ENCODE measurements at places on chromosomes 6 and 20. TPM values are rescaled to one million over a fixed set of nuclear protein-coding genes. Genes with fewer than 3 reads are reported as not detected.

DNA sequence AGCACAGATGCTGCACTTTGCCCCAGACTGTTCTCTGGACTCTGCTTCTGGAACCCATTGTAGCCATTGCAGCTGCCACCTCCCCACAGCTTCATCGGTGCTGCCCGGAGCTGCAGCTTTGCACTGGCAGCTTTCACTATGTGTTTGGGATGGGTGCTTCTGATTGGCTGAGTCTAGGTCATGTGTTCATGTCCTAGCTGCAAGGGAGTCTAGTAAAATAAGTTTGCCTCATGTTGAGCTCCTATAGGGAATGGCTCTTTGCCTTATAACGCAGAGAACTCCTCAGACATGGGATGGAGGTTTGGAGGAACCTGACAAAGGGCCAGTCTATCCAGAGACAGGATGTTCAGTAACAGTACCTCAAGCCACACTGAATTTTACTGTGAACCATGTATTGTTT is 268.0 kb downstream of the BMP7 start:
- H3K27me3 ChIP-seq = no peaks in the 10 kb centered on the region
- H3K4me3 ChIP-seq = no peak overlapping the region
- H3K4me1 ChIP-seq = no peaks in the 10 kb centered on the region

DNA sequence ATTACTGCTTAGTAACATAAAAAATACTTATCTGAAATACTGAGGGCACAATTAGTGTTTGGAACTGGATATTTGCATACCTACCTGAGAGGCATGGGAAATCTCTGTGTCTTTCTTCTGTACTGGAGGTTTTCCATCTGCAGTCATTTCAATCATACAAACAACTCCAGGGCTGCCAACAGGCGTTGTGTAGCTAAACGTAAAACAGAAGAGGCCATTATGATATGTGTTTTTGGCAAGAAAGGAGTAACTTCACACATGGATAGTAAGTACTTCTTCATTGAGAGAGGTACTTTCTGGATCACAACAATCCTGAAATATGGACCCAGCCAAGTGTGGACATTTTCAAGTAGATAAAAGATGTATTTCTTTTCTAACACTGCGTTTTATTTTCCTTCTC is 363.4 kb downstream of the PHF3 start:
- no peaks in the 10 kb centered on the region for H3K4me1 ChIP-seq
- DNase-seq = no peak
- H3K27ac ChIP-seq = no peak overlapping the region
- no peaks in the 10 kb centered on the region for H3K27me3 ChIP-seq
- no peaks in the 10 kb centered on the region for H3K36me3 ChIP-seq

GRCh38 chr20:61500791-61501321 is 248.8 kb downstream of the CDH4 start:
- H3K27me3 ChIP-seq = no peaks in the 10 kb centered on the region
- H3K4me3 ChIP-seq = no peak overlapping the region
- DNase-seq = peak; percentile 28
- no peaks in the 10 kb centered on the region for H3K4me1 ChIP-seq

DNA sequence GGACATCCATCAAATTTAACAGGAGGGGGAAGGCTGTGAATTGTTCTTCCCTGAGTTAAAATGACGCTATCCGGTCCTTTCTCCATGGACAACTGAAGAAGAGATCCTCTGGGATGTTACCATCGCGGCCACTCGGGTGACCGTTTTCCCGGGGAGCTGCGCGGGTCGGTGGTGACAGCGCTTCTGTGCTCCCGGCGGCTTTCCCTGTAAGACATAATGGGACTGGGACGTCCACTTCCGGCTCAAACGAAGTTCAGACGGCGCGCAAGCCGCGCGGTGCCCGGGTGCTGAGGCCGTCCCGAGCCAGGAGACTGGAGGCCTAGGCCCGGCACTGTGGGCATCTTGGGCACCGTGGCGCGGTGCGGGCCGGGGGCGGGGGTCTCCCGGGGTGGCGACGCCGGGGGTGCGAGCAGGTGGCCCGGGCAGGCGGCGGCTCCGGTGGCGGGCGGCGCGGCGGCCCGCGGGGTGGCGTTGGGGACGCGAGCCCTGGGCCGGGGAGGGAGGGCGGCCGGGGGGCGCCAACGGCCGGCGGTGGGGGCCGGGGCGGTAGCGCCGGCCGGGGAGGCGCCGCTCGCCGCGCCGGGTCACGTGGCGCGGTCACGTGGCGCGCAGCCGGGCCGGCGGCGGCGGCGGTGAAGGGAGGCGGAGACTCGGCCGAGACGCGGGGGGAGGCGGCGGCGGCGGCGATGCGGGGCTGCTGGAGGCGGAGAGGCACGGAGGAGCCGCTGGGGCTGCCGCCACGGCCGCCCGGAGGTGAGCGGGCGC is 63.6 kb downstream of the GTF2H5 start:
- H3K27me3 ChIP-seq = no peaks in the 10 kb centered on the region
- H3K4me3 ChIP-seq = peak overlapping the region; percentile 65
- H3K4me1 ChIP-seq = peaks cover 21% of the 10 kb centered on the region
- no peaks in the 10 kb centered on the region for H3K36me3 ChIP-seq
- DNase-seq = peak; percentile 91

DNA sequence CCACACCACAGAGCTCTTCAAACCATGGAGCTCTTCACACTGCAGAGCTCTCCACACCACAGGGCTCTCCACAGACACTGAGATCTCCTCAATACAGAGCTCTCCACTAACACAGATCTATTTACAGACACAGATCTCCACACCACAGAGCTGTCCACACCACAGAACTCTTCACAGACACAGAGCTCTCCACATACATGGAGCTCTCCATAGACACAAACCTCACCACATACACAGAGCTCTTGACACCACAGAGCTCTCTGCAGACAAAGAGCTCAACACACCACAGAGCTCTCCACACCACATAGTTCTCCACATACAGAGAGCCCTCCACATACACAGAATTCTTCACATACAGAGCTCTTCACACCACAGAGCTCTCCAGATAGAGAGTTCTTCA is 53.0 kb downstream of the ERMARD start:
- H3K4me1 ChIP-seq = peaks cover 15% of the 10 kb centered on the region
- H3K4me3 ChIP-seq = no peak overlapping the region
- H3K27ac ChIP-seq = no peak overlapping the region
- no peaks in the 10 kb centered on the region for H3K27me3 ChIP-seq
- DNase-seq = no peak

- H3K4me3 ChIP-seq = no peak overlapping the region
- peak; percentile 38 for DNase-seq
- H3K36me3 ChIP-seq = no peaks in the 10 kb centered on the region
- no peak overlapping the region for H3K27ac ChIP-seq
- H3K27me3 ChIP-seq = no peaks in the 10 kb centered on the region
- H3K4me1 ChIP-seq = peaks cover 2% of the 10 kb centered on the region
Measured at GRCh38 chr20:22744341-22745193, 160.2 kb upstream of the FOXA2 start.

GRCh38 chr6:3751077-3751729 is at the start of gene PXDC1:
PXDC1 (minus strand) TSS chr6:3751713; CDS start chr6:3751531, 182 bp downstream.
- peak within 1 kb of the TSS; percentile 95 for H3K4me3 ChIP-seq
- DNase-seq = peak; percentile 66
- no peaks in the 10 kb centered on the region for H3K27me3 ChIP-seq

- no peak for DNase-seq
- no peaks in the 10 kb centered on the region for H3K4me1 ChIP-seq
- no peak overlapping the region for H3K4me3 ChIP-seq
- no peak overlapping the region for H3K27ac ChIP-seq
- H3K27me3 ChIP-seq = no peaks in the 10 kb centered on the region
- no peaks in the 10 kb centered on the region for H3K36me3 ChIP-seq
Measured at GRCh38 chr6:16824845-16825685, 63.8 kb upstream of the ATXN1 start.

GRCh38 chr20:8153281-8153908 is 21.3 kb downstream of the PLCB1 start:
- H3K4me3 ChIP-seq = no peak overlapping the region
- H3K27ac ChIP-seq = no peak overlapping the region
- H3K36me3 ChIP-seq = no peaks in the 10 kb centered on the region
- no peak for DNase-seq
- H3K27me3 ChIP-seq = no peaks in the 10 kb centered on the region
- H3K4me1 ChIP-seq = peaks cover 15% of the 10 kb centered on the region

EFCAB8 gene
- 0.53 TPM for total RNA-seq

ERGIC3 gene
- 369 TPM for total RNA-seq

C6orf118 gene
- not detected for total RNA-seq

HAO1 gene
- 0.72 TPM for total RNA-seq

GRM1 gene
- 0.08 TPM for total RNA-seq

SLC22A2 gene
- 0.43 TPM for total RNA-seq
